GM23338 (cell line): ENCODE measurements at places on chromosomes 6 and 20. TPM values are rescaled to one million over a fixed set of nuclear protein-coding genes. Genes with fewer than 3 reads are reported as not detected.
A peak's percentile ranks its signal among the peaks of the same experiment; 100 is the strongest.

WFDC12 gene
- total RNA-seq: not detected in 2 replicates

LGSN gene
- 0.45 TPM in 1 of 2 replicates, not detected in the other for total RNA-seq

PRSS16 gene
- total RNA-seq: 11.8 and 13.8 TPM in 2 replicates

PPP1R16B gene
- total RNA-seq: 11.5 and 12.0 TPM in 2 replicates

TBXT gene
- 0.39 TPM in 1 of 2 replicates, not detected in the other for total RNA-seq

EDN1 gene
- 0.58 and 0.80 TPM in 2 replicates for total RNA-seq

TRIM40 gene
- not detected in 2 replicates for total RNA-seq

SLX4IP gene
- 7.9 and 9.8 TPM in 2 replicates for total RNA-seq

PI3 gene
- not detected in 2 replicates for total RNA-seq

RFX6 gene
- total RNA-seq: 0.31 and 0.35 TPM in 2 replicates

HLA-DRB1 gene
- 0.38 and 0.74 TPM in 2 replicates for total RNA-seq

CLPSL1 gene
- total RNA-seq: not detected in 2 replicates

ZSCAN26 gene
- 10.2 and 13.0 TPM in 2 replicates for total RNA-seq

CAPN11 gene
- 1.2 and 1.7 TPM in 2 replicates for total RNA-seq

BEND6 gene
- 4.9 and 6.7 TPM in 2 replicates for total RNA-seq

RIMS4 gene
- total RNA-seq: 34.5 and 39.7 TPM in 2 replicates

DNA sequence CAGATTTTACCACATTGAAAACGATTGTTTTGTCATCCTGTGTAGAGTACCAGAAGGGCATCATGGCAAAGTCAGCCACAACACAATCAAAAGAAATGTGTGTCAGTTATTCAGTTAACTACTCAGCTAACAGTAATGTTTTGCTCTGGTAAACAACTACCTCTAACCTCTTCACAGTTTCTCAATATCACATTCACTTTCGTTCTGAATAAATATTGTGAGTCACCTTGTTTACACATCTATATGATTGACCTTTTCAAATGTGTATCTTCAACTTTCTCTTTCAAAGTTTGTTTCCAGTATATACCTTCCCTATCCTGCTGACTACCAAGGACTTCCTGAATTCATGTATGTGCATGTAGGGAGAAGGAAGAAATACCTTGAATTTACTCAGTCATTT is 216.6 kb upstream of the UFL1 start:
- no peak for DNase-seq

DNA sequence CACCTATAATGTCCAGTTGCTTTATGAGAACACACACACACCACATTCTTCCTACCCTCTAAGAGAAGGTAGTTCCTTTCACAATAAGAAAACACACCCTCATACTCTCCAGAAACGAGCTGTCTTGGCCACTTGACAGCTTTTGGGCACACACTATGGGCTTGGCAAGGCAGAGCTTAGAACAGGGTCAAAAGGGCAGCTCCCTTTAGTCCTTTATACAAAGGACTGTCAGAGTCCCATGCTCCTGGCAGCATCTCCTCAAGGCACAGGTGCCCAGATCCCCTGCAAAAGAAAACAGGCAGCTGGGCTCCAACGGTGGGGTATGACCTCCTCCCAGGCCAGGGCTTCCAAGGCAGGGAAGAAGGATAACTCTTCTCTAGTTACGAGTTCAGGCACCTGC is 4.9 kb upstream of the LYRM2 start:
- DNase-seq: no peak

- no peak for DNase-seq
These were observed 16.6 kb downstream of the VSTM2L start for GRCh38 chr20:37919389-37920040.

DNA sequence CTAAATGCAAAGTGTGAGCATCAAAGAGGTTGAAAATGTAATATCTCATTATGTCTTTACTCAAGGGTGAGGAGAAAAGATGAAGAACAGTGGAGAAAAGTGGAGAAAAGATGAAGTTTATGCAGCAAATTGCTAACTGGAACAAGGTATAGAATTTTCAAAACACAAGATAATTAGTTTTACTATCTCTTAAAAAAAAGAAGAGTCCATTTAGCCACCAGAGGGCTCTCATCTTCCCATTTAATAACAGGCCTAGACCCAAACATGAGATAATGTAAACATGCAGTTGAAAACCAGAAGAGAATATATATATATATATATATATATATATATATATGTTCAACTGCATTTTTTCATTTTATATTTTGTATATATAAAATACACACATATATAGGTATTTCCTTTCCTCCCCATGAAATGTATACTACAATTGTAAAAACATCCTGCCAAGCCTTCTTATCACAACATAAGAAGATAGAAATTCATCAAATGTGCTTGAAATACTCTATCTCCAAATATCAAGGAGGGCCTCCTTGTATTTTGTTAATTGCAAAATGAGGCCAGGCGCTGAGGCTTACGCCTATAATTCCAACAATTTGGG is 78.4 kb downstream of the ADTRP start:
- peak; percentile 64 for DNase-seq

- no peak for DNase-seq
These were observed 668 bp upstream of the RPP40 start for GRCh38 chr6:5004373-5005037.

GRCh38 chr6:135522965-135523692 is 25.6 kb upstream of the AHI1 start:
- DNase-seq: no peak

GRCh38 chr20:11153819-11154218 is 480.0 kb upstream of the JAG1 start:
- DNase-seq: no peak

DNA sequence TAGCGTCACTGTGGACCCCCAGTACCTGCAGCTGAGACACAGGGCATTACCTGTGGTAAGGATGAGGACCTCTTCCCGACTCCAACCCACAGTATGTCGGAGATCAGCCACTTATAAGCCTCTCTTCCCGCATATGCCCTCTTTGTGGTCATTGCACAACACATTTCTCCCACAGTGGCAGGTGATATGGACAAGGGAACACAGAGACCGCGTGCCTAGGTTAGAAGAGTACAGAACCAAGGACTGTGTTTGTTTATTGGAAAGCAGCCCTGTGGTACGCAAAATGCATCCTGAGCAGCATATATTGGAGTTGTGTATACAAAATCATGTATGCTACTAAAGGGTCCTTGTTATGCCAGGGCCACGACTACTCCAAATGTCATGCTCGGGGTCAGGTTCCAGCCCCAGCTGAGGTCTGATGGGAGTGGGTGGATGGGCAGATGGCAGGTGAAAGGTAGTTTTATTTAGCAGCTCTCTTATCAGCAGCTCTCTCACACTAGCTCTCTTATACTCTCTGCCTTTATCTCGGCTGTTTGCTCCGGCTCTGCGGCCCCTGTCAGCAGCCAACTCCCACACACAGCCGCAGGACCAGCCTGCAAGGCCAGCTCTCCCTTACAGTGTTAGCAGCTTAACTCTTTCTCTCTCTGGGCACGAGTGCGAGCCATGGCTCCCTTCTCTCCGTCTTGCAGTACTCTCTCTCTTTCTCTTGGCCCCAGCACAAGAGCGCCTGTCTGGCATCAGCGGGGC is 569.0 kb downstream of the KIF16B start:
- no peak for DNase-seq

GRCh38 chr6:50850223-50851048 is 31.8 kb downstream of the TFAP2B start:
- DNase-seq: peak; percentile 60

- DNase-seq: peak; percentile 36
These were observed 43.8 kb downstream of the POPDC3 start for GRCh38 chr6:105135907-105136430.

DNA sequence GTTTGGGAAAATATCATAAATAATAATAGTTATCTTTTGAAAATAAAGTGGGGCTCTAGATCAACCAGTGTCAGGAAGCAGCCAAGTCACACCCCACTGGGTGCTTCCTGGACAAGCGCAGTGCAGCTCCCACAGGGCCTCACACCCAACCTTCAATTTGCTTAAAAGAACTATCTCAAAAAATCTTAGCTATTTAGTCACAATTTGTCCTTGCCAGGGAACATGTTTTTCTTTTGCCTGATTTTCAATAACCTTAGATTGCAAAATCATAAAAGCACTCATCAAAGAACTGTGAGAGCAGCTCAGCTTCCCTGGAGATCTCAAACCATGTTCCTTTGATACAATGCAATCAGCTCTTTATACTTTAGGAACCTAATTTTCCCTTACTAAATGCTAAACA is 1.6 kb upstream of the NCOA7 start:
- no peak for DNase-seq

DNA sequence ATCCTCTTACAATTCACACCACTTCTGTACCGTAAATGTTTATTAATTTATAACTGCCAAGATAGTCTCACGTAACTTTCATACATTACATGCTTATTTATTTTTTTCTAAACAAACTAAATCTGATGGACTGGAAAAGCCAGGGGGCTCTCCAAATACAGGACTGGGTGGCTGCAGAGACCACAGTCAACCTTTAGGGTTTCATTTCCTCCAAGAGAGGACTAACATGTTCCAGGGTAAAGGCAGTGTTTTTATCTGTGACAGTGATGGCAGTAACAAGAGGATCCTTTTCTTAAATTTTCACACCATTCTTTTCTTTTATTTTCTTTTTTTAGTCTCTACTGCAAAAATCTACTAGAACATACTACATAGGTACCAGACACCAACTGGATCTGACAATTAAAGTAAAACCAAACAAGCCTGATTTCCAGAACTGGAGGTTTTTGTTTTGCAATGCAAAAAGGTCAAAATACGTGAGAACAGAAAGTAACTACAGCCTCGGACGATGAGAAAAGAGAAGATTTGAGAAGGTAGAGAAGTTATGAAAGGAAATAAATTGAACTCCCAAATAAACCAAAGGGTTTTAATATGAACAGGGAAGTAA is 1.2 kb downstream of the LMBRD1 start:
- peak; percentile 7 for DNase-seq

GRCh38 chr6:39302669-39303424 is 11.4 kb downstream of the KCNK17 start:
- peak; percentile 96 for DNase-seq

GRCh38 chr6:132814716-132815570 is 574 bp downstream of the RPS12 start:
- no peak for DNase-seq

DNA sequence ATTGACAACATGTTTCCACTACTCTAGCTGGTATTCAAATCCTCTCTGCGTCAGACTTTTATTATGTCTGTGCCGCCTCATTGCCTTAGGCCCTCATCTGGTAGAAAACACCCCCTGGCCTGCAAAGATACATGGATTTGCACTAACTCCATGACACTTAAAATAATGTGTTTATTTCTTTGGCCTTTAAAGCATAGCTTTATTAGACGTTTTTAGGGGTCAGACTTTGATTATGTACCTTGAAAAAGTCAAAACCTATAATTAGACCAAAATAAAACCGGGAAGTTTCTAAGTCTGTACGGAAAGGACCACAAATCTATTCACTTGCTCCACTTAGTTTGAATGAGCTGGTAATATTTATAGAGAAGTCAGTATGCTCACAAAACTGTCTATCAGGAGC is 357.9 kb upstream of the NOX3 start:
- DNase-seq: no peak

DNA sequence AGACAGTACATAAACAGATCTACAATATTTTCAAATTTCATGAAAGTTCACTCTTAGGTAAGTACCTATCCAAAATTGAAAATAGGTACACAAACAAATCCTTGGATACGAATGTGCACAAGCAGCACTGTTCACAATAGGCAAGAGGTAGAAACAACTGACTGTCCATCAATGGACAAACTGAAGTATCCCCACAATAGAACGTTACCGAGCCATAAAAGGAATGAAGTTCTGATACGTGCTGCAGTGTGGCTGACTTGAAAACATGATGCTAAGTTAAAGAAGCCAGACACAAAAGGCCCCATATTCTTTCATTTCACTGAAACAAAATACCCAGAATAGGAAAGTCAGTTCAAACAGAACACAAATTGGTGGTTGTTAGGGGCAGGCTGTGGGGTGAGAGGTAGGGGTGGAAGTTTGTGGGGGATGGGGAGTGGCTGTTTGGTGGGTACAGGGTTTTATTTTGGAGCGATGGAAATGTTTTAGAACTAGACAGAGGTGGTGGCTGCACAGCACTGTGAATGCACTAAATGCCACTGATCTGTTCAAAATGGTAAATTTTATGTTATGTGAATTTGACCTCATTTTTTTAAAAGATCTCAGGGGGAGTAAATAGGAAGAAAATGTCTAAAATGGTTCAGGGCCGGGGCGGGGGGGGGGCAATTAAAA is 89.5 kb downstream of the ZMYND8 start:
- DNase-seq: no peak

- peak; percentile 100 for DNase-seq
These were observed at the start of gene RAB5IF for GRCh38 chr20:36605399-36606157. RAB5IF (plus strand) TSS chr20:36605779; CDS start chr20:36605952, 173 bp downstream.

DNA sequence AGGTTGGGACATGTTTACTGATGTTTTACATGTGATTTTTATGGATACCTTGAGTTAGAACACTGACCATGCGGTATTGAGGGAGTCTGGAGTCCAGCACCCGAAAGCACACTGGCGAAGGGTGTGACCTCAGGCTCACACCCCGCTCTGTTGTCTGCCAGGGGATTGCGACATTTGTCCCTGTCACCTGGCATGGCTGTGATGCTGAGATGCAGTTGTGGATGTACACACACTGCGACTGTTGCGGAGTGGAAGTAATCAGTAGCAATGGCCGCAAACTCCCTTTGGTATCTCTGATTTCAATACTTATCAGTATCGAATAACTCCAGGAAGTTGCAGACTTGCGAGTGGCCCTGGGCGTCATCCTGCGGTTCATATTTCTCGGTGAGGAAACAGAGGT is 43.2 kb downstream of the CDH4 start:
- no peak for DNase-seq

GRCh38 chr6:166017032-166017635 is 150.5 kb downstream of the TBXT start:
- no peak for DNase-seq

GRCh38 chr6:52953911-52954839 is 40.9 kb downstream of the GSTA4 start:
- no peak for DNase-seq

GRCh38 chr6:30847421-30847970 is 36.8 kb upstream of the DDR1 start:
- peak; percentile 70 for DNase-seq

GRCh38 chr6:149560736-149561135 is 5.4 kb upstream of the GINM1 start:
- DNase-seq: peak; percentile 67

GRCh38 chr6:145865595-145865994 is 51.0 kb upstream of the FBXO30 start:
- DNase-seq: no peak

- peak; percentile 50 for DNase-seq
These were observed 9.7 kb downstream of the HLA-DOB start for GRCh38 chr6:32807020-32807580.

DNA sequence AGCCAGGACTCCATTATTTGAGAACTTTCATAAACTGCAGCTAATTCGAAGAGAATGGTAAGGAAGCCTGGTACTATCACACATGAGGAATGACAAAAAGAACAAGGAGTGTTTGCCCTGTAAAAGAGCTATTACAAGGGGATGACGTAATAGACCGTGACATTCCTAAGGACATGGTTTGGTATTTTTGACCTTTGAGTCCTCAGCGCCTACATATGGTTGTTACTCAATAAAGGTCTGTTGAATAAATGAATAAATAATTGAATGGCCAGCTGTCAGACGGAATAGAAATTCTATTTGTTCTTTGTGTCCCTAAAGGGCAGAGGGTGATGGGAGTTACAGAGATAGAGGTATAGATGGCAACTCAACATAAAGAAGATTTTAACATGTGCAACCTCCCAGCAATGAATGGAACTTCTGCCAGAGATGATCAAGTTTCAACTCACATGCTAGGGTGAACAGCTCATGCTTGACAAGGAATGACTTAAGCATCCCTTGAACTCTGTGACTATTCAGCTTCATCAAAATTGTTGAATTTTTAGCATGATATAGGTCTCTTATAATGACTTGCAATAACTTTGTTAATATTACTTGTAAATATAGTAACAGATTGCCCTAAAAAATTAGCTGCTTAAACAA is 115.4 kb downstream of the TENT5A start:
- DNase-seq: no peak

GRCh38 chr6:123434186-123434585 is 202.6 kb downstream of the TRDN start:
- no peak for DNase-seq
